Endodermal cell (in vitro differentiated cells): ENCODE measurements at places on chromosomes 1 and 21. TPM values are rescaled to one million over a fixed set of nuclear protein-coding genes. Genes with fewer than 3 reads are reported as not detected.

DNA sequence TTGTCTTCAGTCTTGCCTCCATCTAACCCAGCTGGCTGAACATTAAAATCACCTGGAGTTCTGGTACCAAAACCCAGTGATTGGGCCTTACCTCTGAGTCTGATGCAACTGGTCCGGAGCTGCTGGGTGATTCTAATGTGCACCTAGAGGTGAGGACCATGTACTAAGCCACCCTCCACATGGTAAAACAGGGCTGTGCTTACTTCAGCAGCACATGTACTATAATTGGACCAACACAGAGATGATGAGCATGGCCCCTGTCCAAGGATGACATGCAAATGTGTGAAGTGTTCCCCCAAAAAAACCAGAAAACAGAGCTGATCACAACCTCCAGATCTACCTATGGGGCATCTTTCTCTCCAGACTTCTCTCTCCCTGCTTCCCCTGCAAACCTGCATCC lies 37.0 kb downstream of the ELK4 start:
- no peaks in the 10 kb centered on the region for H3K4me1 ChIP-seq
- peaks cover 7% of the 10 kb centered on the region for H3K36me3 ChIP-seq
- H3K27me3 ChIP-seq: peaks cover 4% of the 10 kb centered on the region

- no peaks in the 10 kb centered on the region for H3K27me3 ChIP-seq
- H3K4me1 ChIP-seq: peaks cover 5% of the 10 kb centered on the region
- no peak overlapping the region for H3K27ac ChIP-seq
- no peak overlapping the region for H3K4me3 ChIP-seq
These were observed 56.3 kb downstream of the POU2F1 start for GRCh38 chr1:167276969-167277368.

GRCh38 chr1:76715474-76715873 lies 151.8 kb upstream of the ST6GALNAC5 start:
- H3K27me3 ChIP-seq: no peaks in the 10 kb centered on the region
- DNase-seq: no peak

- no peak overlapping the region for H3K4me3 ChIP-seq
- no peak overlapping the region for H3K27ac ChIP-seq
- no peaks in the 10 kb centered on the region for H3K27me3 ChIP-seq
- no peaks in the 10 kb centered on the region for H3K4me1 ChIP-seq
These were observed 392.8 kb upstream of the CAMK1G start for GRCh38 chr1:209190591-209191261.

DNA sequence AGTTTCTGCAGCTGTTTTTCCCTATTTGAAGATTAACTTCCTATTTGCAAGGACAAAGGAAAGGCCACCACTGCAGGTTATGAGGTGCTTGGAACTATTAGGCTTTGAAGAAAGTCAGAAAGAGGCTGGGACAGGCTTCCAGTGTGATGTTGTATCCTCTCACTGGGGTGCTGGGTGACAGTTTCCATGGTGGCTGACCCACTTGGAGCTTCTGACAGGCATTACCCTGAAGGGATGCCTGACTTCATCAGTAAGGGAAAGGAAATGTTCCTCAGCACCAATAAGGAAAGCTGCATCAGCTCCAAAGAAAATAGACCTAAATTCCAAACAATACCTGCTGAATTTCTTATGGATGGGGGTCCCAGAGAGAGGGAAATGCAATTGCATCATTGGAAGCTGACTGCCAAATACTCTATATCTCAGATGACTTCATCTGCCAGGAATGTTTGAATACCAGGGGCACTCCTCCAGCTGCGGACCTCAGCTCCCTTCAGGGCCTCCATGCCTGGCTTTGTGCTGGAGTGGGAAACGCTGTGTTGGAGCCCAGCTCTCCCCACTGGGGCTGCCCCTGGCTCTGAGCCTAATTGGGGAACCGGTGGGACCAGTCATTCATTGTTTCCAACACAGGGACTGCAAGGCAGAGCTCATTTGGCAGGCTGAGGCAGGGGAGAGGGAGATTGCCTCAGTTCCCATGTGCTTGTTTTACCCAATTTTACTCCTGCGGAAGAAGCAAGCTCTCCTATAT lies 76.6 kb downstream of the RGL1 start:
- H3K27ac ChIP-seq: peak overlapping the region; percentile 85
- H3K4me3 ChIP-seq: no peak overlapping the region
- H3K4me1 ChIP-seq: peaks cover 5% of the 10 kb centered on the region
- H3K27me3 ChIP-seq: no peaks in the 10 kb centered on the region
- DNase-seq: peak; percentile 84
- H3K36me3 ChIP-seq: no peaks in the 10 kb centered on the region

- peak; percentile 44 for DNase-seq
- H3K27ac ChIP-seq: no peak overlapping the region
- H3K36me3 ChIP-seq: no peaks in the 10 kb centered on the region
- peaks cover 6% of the 10 kb centered on the region for H3K4me1 ChIP-seq
These were observed 36.3 kb upstream of the PAXBP1 start for GRCh38 chr21:32807717-32808380.

DNA sequence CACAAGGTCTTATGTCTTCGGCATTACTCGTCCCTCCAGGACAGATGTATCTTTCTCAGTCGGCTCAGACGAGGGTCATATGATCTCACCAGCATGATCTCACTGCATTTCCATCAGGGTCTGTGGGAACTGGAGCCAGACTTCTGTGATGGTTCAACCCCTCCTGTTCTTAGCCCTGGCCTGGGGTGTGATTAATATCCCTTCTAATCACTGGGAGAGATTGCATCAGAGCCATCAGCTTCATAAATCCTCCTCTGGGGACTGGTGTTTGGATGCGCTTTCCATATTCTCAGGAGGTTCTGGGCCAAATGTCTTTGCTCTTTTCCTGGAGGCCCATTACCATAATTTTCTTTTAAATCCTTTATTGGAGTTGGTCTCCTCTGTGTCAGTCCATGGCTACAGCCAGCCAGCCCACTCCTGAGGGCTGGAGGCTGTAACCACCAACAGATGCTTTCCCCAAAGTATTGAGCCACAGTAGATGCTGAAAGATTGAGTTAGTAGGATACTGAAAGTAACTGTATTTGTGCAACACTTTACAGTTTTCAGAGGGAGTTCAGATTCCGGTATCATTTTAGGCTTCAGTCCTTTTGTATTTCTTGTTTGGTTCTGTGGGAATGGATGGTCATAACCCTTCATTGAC lies 20.0 kb downstream of the CACNA1E start:
- peaks cover 8% of the 10 kb centered on the region for H3K4me1 ChIP-seq
- no peak overlapping the region for H3K4me3 ChIP-seq
- peaks cover 35% of the 10 kb centered on the region for H3K27me3 ChIP-seq
- DNase-seq: no peak
- peaks cover 22% of the 10 kb centered on the region for H3K36me3 ChIP-seq
- H3K27ac ChIP-seq: no peak overlapping the region

DNA sequence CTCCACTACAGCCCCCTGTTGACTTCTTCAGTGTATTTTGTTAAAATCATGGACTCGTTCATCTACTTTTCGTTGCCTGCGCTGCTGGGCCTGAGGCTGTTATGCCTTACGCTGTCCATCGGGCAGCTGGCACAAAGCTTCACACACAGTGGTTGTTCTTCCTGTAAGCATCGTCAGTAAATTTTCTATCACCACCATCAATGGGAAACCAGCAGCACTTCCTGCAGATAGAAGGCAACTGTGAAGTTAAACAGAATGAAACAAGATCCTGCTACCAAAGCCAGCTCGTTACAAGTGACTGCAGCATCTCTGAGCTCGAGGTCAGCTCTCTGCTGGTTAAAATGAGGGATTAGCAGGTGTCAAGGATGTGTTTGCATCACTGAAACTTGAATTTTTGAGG lies 21.9 kb upstream of the PADI6 start:
- DNase-seq: no peak
- H3K36me3 ChIP-seq: no peaks in the 10 kb centered on the region

GRCh38 chr1:60906526-60906925 lies 175.8 kb upstream of the NFIA start:
- DNase-seq: no peak
- H3K27me3 ChIP-seq: peaks cover 18% of the 10 kb centered on the region
- no peak overlapping the region for H3K27ac ChIP-seq
- no peaks in the 10 kb centered on the region for H3K4me1 ChIP-seq
- no peak overlapping the region for H3K4me3 ChIP-seq

DNA sequence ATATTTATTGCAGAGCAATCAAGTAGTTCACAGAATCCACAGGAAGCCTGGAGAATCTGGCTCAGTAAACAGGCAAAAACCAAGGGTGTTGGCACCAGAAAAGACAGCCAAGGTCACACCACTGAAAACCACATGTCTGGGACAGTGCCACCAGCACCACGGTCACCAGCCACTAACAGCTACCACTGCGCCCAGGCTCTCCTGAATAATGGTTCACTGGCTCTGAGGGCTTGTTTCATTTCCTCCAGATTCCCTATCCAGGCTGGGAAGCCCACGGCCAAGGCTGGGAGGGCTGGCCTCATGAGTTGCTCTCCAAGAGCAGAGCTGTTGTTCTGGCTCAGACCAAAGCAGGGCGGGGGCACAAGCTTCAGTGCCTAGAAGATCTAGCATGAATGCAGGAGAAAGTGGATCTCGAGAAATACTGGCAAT lies 54.5 kb upstream of the PTGFRN start:
- peak; percentile 77 for DNase-seq
- H3K4me3 ChIP-seq: no peak overlapping the region
- H3K27me3 ChIP-seq: no peaks in the 10 kb centered on the region
- H3K4me1 ChIP-seq: peaks cover 15% of the 10 kb centered on the region
- H3K27ac ChIP-seq: peak overlapping the region; percentile 44

- peaks cover 5% of the 10 kb centered on the region for H3K27me3 ChIP-seq
- H3K36me3 ChIP-seq: no peaks in the 10 kb centered on the region
- H3K27ac ChIP-seq: no peak overlapping the region
- peak; percentile 97 for DNase-seq
- no peaks in the 10 kb centered on the region for H3K4me1 ChIP-seq
These were observed 12.3 kb upstream of the GSTM4 start for GRCh38 chr1:109643385-109644230.

DNA sequence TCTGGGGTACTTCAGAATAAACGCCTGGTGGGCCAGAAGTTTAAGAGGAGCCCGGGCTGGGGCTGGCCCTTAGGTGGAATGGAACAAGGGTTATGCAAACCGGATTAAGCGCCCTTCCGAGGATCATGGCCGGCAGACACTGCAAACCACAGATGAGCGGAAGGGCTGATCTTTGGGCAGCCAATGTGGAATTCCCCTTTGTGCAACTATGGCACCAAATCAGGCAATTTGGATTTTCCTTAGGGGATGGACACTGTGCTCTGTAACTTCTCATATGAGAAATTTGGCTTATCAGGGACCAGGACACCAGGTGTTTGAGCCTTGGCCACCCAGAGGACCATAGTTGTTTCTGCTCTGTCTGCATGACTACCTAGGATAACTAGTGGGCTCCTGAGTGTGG lies 5.7 kb upstream of the IL10 start:
- no peaks in the 10 kb centered on the region for H3K36me3 ChIP-seq
- H3K4me3 ChIP-seq: no peak overlapping the region
- H3K27me3 ChIP-seq: no peaks in the 10 kb centered on the region
- DNase-seq: no peak
- peaks cover 7% of the 10 kb centered on the region for H3K4me1 ChIP-seq

DNA sequence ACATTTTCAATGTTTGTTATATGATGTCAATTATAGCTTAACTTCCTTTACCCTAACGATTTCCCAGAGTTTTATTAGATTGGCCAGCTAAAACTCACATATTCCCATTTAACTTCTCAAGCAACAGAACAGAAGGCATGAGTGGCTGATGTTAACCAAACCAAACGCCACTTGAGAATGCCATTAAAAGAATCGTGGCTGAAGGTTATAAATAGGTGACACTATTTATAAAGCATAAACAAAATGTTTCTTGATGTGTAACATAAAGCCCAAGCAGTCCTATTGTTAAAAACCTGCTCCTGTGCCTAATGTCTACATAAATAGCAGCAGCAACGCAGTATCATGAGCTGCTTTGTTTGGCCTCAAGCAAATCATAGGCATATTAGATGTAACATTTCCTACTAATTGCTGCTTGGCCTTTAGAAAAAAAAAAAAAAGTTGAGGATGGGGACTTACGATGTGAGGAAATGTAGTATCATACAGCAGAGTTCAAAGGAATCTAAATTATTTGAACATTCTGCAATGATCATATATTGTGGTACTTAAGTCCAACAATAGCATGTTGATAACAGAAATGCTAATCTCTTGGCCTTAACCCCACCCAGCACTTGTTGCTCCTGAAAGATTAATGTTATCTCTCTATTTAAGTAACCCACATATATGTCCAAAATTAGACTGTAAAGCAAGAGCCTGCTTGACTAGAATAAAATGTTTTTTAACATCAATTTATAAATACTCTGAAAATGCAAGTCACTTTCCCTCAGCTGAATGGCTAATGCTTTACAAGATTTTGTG lies 106.0 kb downstream of the ESRRG start:
- no peak for DNase-seq
- H3K4me1 ChIP-seq: peaks cover 13% of the 10 kb centered on the region
- no peak overlapping the region for H3K4me3 ChIP-seq
- no peaks in the 10 kb centered on the region for H3K36me3 ChIP-seq
- no peak overlapping the region for H3K27ac ChIP-seq

GRCh38 chr1:215911406-215911968 lies 344.4 kb downstream of the KCTD3 start:
- H3K36me3 ChIP-seq: no peaks in the 10 kb centered on the region
- no peak overlapping the region for H3K27ac ChIP-seq
- H3K4me3 ChIP-seq: no peak overlapping the region
- no peaks in the 10 kb centered on the region for H3K4me1 ChIP-seq
- no peak for DNase-seq

DNA sequence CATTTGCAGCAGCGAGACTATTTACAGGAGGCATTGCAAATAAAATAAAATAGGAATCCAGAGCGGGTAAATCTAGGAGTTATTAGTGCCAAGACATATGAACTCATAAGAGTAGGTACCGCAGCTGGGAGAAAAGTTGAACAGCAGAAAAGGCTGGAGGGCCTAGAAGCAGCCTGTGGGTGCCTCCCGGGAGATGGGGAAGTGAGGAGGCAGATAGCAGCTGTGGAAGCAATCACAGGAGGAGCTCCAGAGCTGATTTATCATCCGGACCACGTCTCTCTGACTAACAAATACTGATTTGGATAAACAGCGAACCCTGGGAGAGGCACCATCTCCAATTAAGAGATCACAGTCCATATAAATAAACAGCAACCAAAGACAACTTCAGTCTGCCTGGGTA lies 64.6 kb downstream of the BRINP2 start:
- peaks cover 3% of the 10 kb centered on the region for H3K27me3 ChIP-seq
- no peaks in the 10 kb centered on the region for H3K36me3 ChIP-seq
- H3K27ac ChIP-seq: no peak overlapping the region

- no peaks in the 10 kb centered on the region for H3K4me1 ChIP-seq
- no peaks in the 10 kb centered on the region for H3K36me3 ChIP-seq
These were observed 45.9 kb downstream of the CHRM3 start for GRCh38 chr1:239432255-239432654.

NR0B2 gene
- total RNA-seq: not detected in 3 replicates

CGN gene
- 39.9 and 41.5 TPM in 2 replicates for total RNA-seq

MAP3K21 gene
- total RNA-seq: 8.7 and 9.4 TPM in 2 replicates

OLIG2 gene
- total RNA-seq: not detected in 3 replicates

HECTD3 gene
- 25.7 to 34.4 TPM (median 33.2 TPM) in 3 replicates for total RNA-seq
